ENCODE measurements at places on chromosomes 12 and 14.

DNA sequence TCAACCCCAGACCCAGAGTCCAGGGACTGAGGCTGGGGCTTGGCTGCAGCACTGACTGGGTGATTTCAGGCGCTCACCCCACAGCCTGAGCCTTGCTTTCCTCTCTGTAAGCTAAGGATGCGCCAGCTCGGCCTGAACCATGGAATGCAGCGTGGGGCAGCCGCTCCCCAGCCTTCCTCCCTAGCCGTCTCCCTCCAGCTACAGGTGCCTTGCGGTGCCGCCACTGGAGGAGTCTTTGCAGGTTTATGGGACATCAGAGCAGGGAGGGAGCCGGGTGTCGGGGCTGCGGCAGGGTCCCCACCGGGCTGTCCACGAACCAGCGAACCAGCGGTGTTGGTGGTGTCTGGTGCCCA is 19.4 kb downstream of the PPP2R5C start:
- DNase-seq, result no peak

DNA sequence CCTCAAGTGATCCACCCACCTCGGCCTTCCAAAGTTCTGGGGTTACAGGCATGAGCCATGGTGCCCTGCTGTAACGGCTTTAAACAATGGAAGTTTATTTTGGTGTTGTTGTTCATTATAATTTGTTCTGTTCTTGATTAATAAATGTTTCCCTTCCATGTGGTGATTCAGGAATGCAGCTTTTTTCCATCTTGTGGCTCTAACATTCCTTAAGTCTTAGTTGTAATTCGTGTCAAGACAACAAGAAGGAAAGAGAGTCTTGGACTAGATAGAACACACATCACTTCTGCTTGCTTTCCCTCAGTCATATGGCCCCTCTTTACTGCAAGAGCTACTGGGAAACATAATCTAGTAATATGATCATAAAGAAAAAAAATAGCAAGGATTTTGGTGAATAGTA is 211.6 kb downstream of the SLC6A15 start:
- no peak for DNase-seq

GRCh38 chr12:96211988-96212387 is 17.8 kb downstream of the ELK3 start:
- no peak for DNase-seq

- DNase-seq, result no peak
These were observed 103.5 kb downstream of the SYNE2 start for GRCh38 chr14:63956326-63956725.

DNA sequence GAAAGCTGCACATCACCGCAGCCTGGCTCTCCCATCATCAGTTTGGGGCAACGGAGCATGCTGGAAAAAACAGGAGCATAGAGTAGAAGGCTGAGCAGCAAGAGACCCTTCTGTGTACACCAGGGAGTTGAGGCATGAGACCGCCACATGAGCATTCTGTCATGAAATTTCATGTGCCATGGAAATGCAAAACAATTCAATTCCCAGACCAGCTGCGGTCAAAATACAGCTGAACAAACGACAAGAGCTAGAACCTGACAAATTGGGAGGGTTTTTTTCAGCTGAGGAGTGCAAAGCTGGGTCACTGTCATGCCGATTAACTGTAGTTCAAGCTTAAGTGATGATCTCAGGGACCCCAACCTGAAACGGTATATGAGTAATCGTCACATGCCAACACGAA is 37.1 kb downstream of the TMEM30B start:
- DNase-seq, result no peak

GRCh38 chr12:117439531-117440001 is 78.1 kb upstream of the NOS1 start:
- DNase-seq, result peak; percentile 43

Data from Right ventricle myocardium superior (tissue), 1 donor.